ENCODE measurements at places on chromosomes 3 and 15. TPM values are rescaled to one million over a fixed set of nuclear protein-coding genes. Genes with fewer than 3 reads are reported as not detected.

IQCH gene
- total RNA-seq = 3.2 TPM

TKT gene
- total RNA-seq = 254 TPM

UTS2B gene
- not detected for total RNA-seq

RARB gene
- total RNA-seq = 0.46 TPM

DNAH1 gene
- 0.14 TPM for total RNA-seq

EAF1 gene
- 13.4 TPM for total RNA-seq

LNP1 gene
- 10.5 TPM for total RNA-seq

SATB1 gene
- 11.5 TPM for total RNA-seq

SLC28A1 gene
- not detected for total RNA-seq

TTC23 gene
- 43.1 TPM for total RNA-seq

FBLN2 gene
- not detected for total RNA-seq

ERICH6 gene
- not detected for total RNA-seq

ILDR1 gene
- total RNA-seq = not detected

KBTBD13 gene
- 0.15 TPM for total RNA-seq

Data from SJCRH30 (cell line).